ENCODE measurements at places on chromosomes 13 and 19.

GRCh38 chr13:52782471-52783448 lies 43.1 kb upstream of the CNMD start:
- DNase-seq, result no peak

GRCh38 chr13:75927183-75927669 lies 291.1 kb downstream of the LMO7 start:
- no peak for DNase-seq

GRCh38 chr13:112068540-112069060 lies 1.7 kb downstream of the SOX1 start:
- no peak for DNase-seq

GRCh38 chr19:2050349-2050990 lies 574 bp downstream of the MKNK2 start:
- DNase-seq, result no peak

DNA sequence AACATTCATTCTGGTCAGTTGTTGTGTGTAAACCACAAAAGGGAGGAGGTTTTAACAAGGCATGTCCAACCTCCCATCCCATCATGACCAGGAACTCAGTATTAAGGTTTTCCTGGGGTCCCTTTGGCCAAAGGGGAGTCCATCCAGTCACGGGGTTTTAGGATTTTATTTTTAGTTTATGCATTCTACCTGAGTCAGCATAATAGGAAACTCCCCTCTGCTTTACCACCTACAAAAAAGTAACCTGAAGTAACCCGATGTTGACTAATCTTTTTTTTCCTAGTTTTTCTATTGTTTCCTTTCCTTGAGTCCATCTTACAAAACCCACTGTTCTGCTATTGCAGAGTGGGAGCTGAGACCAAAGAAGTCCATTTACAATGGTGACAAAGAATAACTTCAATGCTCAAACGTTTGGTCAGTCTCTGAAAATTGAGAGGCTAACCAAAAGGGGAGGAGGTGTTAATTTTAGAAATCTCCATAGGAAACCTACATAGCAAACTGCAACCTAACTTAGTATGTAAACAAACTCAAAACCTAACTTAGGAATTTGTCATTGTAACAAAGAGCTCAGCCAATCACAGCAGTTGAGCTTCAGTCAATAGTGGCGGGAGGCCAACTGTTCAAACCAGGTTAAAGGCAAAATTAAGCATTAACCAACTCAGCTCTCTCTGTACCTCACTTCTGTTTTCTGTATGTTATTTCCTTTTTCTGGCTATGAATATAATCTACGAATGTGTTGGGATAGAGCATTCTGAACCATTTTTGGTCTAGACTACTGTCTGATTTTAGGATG lies 1954.1 kb downstream of the PCDH9 start:
- no peak for DNase-seq

- DNase-seq, result no peak
Observed at GRCh38 chr19:33211794-33212435, 13.7 kb downstream of the SLC7A10 start.

- no peak for DNase-seq
Observed at GRCh38 chr13:78832461-78832860, 173.5 kb upstream of the OBI1 start.
